Pancreas (tissue), 10 donors: ENCODE measurements at places on chromosomes 1 and 21. TPM values are rescaled to one million over a fixed set of nuclear protein-coding genes. Genes with fewer than 3 reads are reported as not detected.

- no peak for DNase-seq
These were observed 86.9 kb downstream of the ADAMTS1 start for GRCh38 chr21:26758083-26758880.

Gene RGS1
- total RNA-seq = 35.3 TPM

Gene TRIM67
- total RNA-seq = 0.05 TPM

GRCh38 chr1:40799351-40799867, 15.8 kb downstream of the KCNQ4 start:
- peak; percentile 48 for DNase-seq

Gene OR2T27
- not detected for total RNA-seq

GRCh38 chr1:978069-978834, 3.6 kb downstream of the PERM1 start:
- no peak for DNase-seq

Gene SOX13
- total RNA-seq = 19.8 TPM

Gene SLC44A3
- total RNA-seq = 24.9 TPM

DNA sequence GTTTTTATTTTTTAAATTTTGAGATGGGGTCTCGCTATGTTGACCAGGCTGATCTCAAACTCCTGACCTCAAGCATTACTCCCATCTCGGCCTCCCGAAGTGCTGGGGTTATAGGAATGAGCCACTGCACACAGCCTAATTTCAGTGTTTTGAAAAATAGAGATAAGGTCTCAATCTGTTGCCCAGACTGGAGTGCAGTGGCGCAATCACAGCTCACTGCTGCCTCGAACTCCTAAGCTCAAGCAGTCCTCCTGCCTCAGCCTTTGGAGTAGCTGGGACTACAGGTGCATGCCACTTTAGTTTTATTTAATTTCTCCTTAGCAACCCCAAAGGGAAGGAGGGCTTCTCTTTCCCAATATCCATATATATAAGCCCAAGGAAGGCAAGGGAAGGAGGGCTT, 63.7 kb upstream of the LPGAT1 start:
- no peak for DNase-seq

DNA sequence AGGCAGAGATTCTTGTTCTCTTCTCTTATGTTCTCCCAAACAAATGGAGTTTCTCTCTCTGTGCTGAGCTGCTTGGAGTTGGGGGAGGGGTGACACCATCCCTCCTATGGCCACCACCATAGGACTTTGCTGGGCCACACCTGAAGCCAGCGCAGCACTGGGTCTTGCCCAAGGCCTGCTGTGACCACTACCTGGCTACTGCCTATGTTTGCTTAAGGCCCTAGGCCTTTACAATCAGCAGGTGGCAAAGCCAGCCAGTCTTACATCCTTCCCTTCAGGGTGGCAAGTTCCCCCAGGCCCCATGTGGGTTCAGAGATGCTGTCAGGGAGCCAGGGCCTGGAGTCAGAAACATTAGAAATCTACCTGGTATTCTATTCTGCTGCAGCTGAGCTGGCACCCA, 6.3 kb upstream of the MTARC2 start:
- DNase-seq = no peak

Gene ACKR1
- 12.6 TPM for total RNA-seq

Gene STIL
- total RNA-seq = 0.51 TPM

DNA sequence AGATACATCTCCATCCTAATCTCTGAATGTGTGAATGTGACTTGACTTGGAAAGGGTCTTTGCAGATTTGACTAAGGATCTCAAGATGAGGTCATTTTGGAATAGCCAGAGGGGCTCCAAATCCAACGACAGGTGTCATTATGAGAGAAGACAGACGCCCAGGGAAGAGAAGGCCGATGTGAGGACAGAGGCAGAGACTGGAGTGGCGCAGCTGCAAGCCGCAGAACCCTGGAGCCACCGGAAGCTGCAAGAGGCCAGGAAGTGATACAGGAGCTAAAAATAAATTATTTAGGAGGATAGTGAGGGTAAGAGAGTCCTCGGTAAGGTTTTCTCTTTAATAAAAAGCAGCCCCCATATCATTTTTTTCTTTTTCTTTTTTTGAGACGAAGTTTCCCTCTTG, 9.7 kb upstream of the AADACL4 start:
- DNase-seq = no peak

GRCh38 chr1:203121186-203122015, 6.1 kb upstream of the ADORA1 start:
- no peak for DNase-seq

Gene NUP210L
- not detected for total RNA-seq

Gene TRAF3IP3
- total RNA-seq = 2.8 TPM

GRCh38 chr1:231487019-231487418, 41.5 kb upstream of the TSNAX start:
- no peak for DNase-seq

DNA sequence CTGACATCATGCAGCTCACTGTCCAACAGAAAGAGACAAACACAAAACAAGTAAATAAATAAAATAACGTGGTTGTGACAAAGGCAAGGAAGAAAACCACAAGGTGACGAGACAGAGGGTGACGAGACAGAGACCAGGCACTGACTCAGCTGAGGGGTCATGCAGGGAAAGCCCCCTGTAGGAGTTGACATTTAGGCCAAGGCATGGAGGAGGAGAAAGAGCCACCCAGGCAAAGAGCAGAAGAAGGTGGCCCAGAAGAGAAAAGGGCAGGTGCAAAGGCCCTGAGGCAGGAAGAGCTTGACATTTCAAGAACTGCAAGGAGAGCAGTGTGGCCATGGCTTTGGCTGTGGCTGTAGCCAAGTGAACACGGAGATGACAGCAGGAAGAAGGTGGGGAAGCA, 65.1 kb upstream of the ID3 start:
- DNase-seq = no peak

Gene BNIPL
- 0.13 TPM for total RNA-seq

DNA sequence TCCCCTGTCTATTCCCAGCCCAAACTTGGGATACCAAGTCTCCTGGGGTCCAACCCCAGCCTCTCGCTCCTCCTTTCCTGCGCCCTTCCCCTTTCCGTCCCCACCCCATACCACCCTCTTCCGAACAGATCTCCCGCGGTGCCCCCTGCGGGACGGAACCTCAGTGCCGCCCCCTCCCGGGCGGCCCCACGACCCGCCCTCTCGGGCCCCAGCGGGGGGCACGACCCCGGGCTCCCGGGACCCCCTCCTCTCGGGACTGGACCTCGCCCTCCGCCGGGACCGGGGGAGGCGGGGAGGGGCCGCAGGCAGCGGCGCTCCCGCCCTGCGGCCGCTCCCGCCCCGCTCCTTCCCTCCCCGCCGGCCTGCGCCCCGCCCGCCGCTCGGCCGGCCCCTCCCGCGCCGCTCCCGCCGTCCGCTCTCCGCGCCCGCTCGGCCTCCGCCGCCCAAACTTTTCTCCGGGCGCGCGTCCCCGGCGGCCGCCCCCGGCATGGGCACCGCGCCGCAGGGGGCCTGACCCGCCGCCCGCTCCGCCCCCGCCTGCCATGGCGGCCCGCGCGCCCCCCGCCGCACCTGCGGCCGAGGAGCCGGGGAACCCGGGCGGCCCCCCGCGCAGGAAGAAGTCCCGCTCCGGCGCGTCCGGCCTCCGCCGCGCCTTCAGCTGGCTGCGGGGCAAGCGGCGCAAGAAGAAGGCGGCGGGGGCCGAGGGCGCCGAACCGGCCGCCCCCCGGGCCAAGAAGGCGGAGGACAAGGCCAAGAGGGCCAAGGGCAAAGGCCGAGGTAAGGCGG, 39.0 kb upstream of the SYNC start:
- peak; percentile 80 for DNase-seq

DNA sequence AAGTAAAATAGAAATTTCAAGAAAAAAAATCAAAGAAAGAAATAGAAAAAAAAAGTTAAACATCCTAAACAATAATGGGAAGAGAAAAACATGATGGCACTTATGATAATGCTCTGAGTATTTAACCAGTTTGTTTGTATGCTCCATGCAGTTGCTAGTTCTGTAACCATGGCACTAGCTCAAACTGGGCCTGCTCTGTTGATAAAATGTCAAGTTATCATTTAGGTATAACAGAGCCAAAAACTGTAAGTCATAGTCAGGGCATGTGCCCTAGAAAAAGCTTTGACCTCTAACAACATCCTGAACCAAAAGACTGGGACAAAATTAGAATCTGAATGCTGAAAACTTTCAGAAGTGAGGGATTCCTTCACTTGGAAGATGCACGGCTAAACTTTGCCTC, 148.9 kb downstream of the KCNT2 start:
- no peak for DNase-seq

DNA sequence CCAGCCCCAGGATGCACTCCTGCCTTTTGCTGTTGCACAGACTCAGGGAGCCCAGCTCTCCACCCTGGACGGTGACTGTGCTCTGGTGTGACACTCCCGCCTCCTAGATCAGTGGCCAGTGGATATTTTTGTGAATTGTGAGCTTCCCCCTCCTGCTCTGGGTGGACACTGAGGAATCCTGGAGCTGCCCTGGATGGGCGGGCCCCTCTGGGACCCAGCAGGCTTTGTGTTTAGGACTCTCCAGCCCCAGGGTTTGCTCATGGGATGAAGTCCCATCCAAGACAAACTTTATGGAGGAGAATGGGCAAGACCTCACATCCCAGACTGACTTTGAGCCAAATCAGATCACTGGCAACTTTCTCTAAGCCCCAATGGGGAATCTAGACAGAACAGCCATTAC, 16.1 kb downstream of the SLC6A9 start:
- DNase-seq = no peak

GRCh38 chr1:70778934-70779333, 268.7 kb downstream of the PTGER3 start:
- DNase-seq = no peak

DNA sequence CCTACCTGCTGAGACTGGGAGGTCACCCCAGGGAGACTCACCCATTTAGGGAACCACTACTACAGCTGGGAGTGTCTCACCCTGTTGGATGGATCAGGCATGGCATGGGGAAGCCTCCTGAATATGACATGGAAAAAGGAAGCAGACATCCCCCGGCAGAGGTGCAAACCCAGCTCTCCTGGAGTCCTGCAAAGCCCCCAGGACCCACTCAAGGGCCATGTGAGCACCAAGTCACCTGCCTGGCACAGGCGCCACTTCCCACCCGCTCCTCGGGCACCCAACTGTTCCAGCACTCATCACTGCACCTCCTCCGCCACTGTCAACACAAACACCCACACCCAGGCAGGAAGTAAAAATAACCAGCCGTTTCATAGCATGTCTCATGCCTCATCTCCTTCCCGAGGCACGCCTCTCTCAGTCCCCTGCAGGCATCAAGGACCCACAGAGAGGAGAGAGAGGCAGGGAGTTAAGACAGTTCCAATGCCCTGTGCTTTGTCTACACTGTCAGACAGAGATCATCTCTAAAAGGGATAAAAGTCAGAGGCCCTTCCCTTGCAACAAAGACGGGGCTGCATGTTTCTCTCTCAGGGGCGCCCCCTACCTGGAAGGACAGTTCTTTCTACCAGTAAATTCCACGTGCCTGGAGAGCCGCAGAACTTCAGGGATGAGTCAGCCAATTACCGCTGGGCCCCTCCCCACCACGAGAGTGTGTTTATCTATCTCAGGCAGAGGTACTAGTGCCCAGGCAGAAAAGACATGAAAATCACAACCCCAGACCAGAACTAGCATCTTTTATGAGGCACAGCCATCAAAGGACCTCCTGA, 150.1 kb upstream of the SOD1 start:
- DNase-seq = no peak

DNA sequence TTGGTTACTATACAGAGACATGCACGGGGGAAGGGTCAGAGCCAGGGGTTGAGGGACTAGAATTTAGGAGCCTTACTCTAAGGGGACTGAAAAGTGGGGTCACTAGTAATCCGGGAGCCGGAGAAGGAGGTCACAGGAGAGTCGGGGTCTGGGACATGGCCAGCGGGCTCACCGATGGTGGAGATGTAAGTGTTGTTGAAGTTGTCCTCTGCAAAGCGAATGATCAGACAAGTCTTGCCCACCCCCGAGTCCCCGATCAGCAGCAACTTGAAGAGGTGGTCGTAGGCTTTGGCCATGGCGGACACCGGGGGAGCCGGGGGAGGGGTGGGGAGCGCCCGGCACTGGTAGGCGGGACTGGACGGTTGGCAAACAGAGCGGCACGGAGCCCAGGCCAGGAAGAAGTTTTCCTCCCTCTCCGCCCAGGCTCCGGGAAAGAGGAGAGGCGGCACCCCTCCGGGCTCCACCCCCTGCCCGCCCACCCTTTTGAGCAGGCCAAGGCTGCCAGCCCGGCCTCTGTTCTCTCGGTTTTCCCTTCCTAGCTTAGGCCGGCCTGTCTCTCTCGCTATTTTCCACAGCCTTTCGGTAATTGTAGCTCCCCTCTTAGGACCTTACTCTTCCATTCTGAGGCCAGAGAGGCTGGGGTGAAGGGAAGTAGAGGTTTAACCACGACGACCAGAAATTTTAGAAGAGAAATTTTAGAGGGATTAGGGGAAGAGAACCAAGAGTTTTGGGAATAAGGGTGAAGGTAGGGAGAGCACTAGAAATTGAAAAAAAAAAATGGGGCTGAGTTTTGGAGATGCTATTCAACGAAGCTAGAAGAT, at the start of gene RAB13:
TSS of gene RAB13 (minus strand) at position 399 of the 821 bp plus-strand sequence. CDS start at position 296, 103 bp downstream.
- peak; percentile 93 for DNase-seq

DNA sequence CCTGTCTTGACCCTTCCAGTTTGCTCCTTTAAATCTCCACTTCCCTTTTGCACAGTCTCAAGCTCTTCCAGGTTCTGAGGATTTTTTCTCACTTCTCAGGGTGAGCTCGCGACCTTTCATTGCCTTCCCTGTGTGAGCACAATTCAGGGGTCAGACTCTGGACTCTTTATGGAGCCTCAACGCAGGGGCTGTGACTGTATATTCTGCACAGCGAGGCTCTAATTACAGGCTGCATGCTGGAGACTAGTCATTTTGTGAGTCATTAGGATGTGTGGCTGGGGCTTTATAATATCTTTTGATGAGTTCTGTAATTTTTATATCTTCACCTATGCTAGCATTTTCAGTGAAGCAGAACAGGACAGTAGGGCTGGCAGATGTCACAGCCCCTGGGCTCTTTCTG, 270.7 kb downstream of the KAZN start:
- DNase-seq = no peak

Gene ZNF683
- not detected for total RNA-seq

GRCh38 chr21:38166173-38166535, 90.6 kb upstream of the KCNJ15 start:
- DNase-seq = no peak

Gene KRTAP13-2
- total RNA-seq = not detected

DNA sequence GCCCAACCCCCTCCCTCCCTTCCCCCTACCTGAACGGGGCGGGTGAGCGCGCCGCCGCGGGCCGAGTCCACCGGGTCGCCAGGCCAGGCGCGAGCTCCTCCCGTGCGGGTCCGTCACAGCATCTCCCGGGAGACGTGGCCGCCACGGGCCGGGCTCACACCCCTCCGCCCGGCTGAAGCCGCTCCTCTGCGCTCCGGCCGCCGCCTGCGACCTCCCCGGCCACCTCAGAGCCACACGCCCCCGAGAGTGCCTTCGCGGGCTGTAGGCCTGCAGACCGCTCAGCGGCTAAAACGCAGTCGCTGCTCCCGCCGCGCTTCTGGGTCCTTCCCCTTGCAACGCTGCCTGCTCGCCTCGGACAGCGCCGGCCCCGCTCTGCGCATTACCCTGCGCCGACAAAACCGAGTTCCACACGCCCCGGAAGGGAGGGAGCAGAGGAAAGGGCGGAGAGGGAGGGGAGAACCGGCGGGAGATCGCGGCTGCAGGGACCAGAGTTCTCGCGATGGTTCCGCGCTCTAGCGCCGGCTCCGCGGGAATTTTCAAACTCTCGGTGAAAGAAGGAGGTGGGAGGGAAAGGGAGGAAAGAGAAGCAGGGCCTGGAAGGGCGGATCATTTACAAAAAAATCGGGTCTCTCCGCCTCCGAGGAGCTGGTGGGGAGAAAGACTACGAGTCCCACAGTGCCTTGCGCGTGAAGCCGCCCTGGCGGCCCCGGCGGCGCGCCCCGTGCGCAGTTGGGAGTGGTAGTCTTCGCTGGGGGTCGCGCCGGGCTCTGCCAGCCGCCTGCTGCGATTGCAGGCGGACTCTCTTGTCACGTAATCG, at the start of gene AHCTF1:
TSS of gene AHCTF1 (minus strand) at position 400 of the 817 bp plus-strand sequence. CDS start 13,578 bp downstream, outside the sequence.
- peak; percentile 96 for DNase-seq

Gene CFHR1
- 0.17 TPM for total RNA-seq

Gene GJB3
- 0.20 TPM for total RNA-seq
